ENCODE measurements at places on chromosomes 11 and 22.

- DNase-seq = peak; percentile 31
Observed at GRCh38 chr11:112459001-112459400, 198.3 kb upstream of the PLET1 start.

DNA sequence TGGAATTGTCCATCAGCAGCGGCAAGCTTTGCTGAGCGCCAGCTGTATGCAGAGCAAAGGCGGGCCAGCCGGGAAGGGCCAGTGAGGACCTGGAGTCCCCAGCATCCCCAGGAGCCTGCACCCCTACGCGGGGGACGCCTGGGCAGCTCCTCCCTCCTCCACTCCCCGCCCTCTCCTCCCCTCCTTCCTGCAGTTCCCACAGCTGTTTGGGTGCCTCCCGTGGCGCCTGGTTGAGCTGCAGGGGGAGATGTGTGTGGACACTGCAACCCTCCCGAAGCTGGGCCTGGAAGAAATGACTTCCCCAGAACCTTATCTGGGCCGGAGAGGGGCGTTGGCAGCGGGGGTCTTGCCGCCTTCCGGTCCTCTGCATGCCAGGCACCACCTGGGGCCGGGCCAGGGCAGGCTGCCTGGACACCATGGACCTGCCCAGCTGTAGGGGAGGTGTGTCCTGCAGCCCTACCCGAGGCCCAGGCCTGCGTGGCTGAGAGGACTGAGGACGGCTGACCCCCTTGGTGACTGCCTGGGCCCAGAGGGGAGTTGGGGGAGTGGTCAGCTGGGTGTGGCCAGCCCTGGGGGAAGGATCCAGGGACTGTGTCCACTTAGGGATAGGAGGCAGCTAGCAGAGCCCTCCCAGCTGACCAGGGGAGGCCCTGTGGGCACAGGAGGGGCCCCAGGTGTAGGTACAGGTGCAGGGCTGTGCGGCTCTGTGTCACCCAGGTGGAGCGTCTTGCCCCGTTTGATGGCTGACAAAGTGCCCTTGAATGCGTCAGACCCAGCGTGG lies 16.8 kb upstream of the MUC6 start:
- no peak for DNase-seq

- peak; percentile 3 for DNase-seq
Observed at GRCh38 chr11:113249491-113249763, 65.0 kb upstream of the TTC12 start.

DNA sequence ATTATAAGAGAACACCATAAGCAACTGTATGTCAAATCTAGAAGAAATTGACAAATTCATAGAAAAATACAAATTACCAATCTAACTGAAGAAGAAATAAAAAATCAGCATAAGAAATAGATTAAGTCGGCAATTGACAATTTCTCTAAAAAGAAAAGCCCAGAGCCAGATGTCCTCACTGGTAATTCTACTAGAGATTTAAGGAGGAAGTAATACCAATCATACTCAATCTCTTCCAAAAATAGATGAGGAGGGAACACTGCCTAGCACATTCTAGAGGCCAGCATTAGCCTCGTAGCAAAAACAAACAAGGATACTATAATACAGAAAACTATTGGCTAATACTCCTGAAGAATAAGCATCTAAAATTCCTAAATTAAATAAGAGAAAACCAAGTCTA lies 40.4 kb upstream of the IGLL5 start:
- no peak for DNase-seq

DNA sequence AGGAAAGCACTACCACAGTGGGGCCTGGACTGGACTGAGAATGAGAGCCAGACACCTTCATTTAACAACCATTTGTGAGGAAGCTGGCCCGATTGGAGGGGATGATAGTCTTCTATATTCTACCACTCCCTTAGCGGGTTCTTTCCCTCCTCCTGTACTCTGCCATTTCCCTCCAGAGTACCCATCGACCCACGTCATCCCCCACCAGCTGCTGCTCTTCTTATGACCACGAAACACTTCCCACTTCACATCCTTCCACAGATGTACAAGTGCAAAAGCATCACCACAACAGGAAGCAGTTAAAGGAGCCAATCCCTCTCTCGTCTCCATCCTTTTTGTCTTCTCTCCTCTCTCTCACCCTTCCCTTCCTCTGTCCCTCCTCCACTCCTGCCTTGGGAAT lies 18.0 kb upstream of the UBASH3B start:
- DNase-seq = no peak

DNA sequence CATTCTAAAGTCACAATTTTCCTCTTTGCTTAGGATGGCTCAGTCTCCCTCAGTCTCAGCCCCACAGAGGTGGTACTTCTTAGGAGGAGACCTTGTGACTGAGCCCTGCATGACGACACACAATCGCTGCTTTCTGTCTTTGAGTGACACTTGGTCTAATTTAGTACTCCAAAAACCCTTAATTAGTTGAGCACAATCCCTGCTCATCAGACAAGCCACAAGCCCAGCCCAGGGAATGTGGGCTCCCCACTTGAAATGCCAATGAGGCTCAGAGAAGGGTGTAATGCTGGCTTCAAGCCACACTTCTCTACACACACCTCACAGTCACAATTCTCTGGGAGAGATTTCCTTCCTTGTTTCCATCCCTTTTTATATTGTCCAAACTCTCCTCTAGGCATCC lies 101.8 kb downstream of the FEZ1 start:
- DNase-seq = no peak

DNA sequence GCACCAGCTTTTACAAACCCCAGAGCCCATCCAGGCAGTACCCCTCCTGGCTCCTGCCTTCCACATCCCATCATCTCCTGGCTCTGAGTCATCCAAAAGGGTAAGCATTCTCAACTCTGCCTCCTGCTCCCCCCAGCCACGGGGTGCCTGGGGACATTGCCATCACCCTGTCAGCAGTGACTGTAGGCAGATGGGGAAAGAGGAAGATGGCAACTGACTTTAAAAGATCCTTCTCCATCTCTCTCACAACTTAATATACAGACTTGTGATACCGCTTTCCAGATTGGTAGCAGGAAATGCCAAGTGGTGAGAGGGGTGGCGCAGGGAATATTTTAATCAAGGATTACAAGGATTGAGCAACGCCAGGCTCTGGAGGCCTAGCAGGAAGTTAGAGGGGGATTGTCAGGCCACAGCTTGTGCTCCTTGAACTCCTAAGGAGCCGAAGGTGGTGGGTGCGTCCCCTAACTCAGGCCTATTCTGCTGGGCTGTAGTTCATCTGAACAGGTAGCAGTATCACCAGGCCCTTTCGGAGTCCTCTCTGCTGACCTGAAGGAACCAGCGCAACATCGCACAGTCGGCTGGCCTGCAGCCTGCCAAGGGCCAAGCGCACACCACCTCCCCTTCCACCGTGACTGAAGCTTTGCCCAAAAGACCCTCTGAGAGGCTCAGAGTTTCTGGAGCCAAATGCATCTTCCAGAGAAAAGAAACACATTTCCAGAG lies 83.3 kb downstream of the ZC3H12C start:
- peak; percentile 53 for DNase-seq
